ENCODE measurements at places on chromosomes 2 and 18.
A peak's percentile ranks its signal among the peaks of the same experiment; 100 is the strongest.

- no peak for DNase-seq
Observed at GRCh38 chr2:19525313-19525712, 166.9 kb upstream of the OSR1 start.

DNA sequence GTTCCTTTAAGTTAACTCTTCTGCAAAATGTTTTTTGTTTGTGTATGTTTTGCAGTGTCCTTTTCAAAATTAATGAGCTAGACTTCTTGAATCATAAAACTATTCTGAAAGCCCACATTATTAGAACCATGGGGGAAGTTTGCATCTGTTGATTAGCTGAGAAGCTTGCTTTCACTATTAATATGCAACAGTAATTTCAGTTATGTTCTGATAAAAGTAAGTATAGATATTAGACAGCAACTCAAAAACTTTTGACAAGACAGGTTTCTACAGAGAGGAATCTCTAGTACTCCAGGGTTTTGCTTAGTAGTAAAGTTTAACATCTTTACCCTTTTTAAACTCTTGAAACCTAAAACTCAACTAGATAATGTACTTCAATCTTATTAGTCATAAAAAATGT lies 147.8 kb downstream of the UBE2E3 start:
- no peak for DNase-seq

DNA sequence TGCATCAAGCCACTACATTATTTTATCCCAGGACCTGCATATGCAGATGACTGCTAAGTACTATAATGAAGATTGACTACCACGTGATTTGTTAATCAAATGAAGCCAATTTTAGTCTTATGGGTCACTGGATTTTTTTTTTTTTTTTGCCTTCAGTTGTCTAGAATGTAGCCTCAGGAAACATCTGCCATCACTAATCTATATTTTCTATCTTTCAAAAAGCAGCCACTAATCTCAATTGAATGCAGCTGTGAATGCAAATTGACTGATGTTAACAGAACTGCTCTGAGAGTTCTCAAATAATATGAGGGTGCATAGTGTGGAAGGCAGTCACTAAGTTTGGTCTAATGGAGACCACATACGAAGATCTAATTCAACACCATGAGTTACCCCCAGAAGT lies 106.3 kb downstream of the ABCA12 start:
- no peak for DNase-seq

- peak; percentile 21 for DNase-seq
Observed at GRCh38 chr2:170235860-170236679, 58.1 kb downstream of the MYO3B start.

- DNase-seq: no peak
Observed at GRCh38 chr2:177882501-177882900, 190.1 kb downstream of the PDE11A start.

DNA sequence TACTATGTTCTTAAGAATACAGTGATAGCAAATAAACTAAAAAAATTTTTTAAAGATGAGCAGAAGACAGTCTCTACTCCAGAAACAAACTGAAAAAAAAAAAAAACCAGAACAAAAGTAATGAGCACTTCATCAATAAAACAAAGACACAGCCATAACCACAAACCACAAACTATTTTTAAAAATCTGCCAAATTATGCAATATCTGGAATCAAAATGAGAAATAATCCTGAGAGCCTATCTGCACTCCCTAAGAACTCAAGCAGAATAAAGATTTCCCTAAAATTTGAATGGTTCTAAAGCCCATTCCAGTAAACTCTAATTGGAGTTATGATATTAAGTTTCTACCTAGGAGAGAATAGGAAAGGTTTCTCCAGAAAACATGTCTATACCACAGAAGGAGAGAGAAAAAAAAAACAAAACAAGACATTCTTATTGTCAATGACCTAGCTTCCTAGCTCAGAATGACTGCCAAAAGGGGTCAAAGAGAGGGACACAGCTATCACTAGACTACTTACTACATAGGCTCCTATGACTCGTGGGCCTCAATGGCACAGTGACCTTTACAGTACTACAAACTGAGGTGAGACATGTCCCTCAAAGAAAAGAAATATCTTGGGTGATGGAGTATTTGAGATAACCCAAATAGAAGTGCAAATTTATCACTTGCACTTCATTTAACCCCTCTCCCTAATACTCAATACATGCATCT lies 262.8 kb downstream of the ZEB2 start:
- DNase-seq: no peak

- peak; percentile 36 for DNase-seq
Observed at GRCh38 chr2:207530160-207531031, 634 bp downstream of the CREB1 start.

GRCh38 chr2:108829578-108830310 lies 43.2 kb downstream of the CCDC138 start:
- no peak for DNase-seq
